Aorta (tissue), 5 donors: ENCODE measurements at places on chromosomes 2 and 18. TPM values are rescaled to one million over a fixed set of nuclear protein-coding genes. Genes with fewer than 3 reads are reported as not detected.

Gene MXD1
- 11.3 TPM for polyA plus RNA-seq

Gene CTDP1
- polyA plus RNA-seq: 14.9 TPM

Gene ATP8B1
- 11.6 TPM for polyA plus RNA-seq

Gene HOXD13
- polyA plus RNA-seq: not detected

Gene DSC2
- 0.23 TPM for polyA plus RNA-seq

Gene C2orf15
- 0.75 TPM for polyA plus RNA-seq

DNA sequence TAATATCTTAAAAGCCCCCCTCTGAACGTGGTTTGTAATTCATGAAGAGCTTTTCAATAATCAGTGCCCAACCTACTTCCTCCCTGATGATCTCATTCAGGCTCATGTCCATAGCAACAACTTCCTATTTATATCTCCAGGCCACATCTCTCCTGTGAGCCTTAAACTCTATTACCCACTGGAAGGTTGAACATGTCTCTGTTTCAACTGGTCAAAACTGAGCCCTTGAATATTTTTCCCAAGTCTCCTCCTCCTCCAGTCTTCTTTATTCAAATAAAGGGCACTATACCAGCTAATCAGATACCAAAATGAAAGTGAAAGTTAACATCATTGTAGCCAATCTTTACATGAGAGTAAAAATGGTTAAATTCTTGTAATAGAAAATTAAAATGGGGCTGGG, 63.7 kb upstream of the ITGA4 start:
- DNase-seq: no peak

- no peak for DNase-seq
These were observed 423.4 kb downstream of the ZEB2 start for GRCh38 chr2:144096531-144096930.

DNA sequence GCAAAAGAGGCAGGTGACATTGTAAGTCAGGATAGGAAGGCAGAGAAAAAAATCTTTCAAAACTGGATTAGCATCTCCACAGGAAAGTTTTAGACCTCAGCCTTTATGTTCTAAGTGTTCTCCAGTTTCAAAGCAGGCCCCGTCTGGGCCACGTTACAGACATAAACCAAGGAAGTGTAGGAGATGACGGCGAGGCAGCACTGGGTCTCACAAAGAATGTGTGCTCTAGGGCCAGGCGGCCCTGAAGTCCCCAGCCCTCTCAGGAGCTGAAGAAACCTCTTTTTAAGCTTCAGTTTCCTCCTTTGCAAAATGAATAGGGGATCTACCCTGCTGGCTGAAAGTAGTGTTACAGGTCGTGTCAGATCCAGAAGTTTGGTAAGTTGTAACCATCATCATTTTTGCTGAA, 81.7 kb downstream of the SPRED2 start:
- no peak for DNase-seq

DNA sequence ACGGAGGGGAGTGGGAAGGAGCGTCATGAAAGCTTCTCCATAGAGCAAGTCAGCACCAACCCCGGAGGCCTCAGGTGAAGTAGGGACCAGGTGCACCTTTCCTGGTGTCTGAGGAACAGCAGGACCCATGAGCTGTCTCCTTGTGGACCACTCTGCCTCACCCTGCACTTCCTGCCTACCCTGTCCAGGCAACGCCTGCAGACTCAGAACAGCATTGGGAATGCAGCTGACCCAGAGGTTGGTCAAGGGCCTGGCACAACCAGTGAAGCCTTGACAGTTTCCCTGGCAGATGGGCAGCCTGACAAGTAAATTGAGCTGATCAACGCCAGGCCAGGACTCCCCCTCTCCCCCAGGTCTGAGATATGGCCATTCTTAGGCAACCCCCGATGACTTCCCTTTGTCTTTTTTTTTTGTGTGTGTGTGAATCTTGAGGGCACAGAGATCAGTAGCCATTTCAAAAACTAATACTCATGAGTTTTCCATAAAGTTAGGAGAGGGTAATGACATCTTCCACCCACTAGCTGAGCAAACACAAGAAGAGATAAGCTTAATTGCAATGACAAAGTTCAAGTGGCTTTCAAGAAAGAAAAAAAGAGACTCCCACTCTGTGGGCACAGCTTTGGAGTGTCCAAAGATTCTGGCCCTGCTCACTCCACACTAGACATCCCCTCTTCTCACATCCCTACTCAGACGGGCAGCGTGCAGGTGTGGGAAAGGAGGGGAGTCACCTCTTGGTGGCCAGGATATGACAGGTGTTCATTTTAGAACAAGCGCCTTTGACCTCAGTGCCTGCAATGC, 3.5 kb upstream of the FABP1 start:
- no peak for DNase-seq

DNA sequence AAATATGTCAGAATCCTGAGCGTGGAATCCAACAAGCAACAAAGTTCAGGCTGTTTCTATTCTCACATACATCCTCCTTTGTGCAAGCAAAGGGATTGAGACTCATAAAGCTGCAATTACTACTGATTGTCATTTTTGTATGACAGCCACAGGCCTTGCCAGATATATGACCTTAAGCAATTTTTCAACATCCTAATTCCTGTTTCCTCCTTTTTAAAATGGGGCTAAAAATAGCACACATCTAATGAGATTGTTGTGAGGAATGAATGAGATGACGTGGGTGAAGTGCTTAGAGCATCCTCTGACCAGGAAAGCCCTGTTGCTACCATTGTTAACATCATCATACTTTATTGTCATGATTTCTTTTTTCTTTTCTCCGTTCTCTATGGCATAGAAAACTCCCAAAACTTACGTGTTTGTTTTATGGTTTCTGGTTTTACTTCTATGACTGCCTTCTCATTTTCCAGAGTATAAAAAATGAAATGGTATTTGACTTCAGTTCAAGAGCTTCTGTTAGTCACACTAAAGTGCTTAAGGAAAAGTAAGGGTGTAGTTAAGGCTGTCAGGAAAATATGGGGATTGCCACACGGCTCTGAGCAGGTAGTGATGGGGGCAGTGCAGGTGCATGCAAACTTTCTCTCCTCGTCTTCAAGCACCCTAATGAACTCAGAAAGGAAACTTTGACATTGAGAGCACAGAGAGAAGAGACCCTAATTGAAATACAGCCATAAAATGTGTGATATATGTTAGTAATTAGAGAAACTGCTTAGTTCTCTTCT, 590.6 kb upstream of the NETO1 start:
- no peak for DNase-seq
